Activated CD4-positive, alpha-beta T cell treated with anti-CD3 and anti-CD28 coated beads, Interleukin-2, Interleukin-6, amounts not matched to agents 100 ng/mL and 50 ng/mL, durations not matched to agents 16 hours and 8 hours (primary cell): ENCODE measurements at places on chromosomes 1 and 21.
A peak's percentile ranks its signal among the peaks of the same experiment; 100 is the strongest.

DNA sequence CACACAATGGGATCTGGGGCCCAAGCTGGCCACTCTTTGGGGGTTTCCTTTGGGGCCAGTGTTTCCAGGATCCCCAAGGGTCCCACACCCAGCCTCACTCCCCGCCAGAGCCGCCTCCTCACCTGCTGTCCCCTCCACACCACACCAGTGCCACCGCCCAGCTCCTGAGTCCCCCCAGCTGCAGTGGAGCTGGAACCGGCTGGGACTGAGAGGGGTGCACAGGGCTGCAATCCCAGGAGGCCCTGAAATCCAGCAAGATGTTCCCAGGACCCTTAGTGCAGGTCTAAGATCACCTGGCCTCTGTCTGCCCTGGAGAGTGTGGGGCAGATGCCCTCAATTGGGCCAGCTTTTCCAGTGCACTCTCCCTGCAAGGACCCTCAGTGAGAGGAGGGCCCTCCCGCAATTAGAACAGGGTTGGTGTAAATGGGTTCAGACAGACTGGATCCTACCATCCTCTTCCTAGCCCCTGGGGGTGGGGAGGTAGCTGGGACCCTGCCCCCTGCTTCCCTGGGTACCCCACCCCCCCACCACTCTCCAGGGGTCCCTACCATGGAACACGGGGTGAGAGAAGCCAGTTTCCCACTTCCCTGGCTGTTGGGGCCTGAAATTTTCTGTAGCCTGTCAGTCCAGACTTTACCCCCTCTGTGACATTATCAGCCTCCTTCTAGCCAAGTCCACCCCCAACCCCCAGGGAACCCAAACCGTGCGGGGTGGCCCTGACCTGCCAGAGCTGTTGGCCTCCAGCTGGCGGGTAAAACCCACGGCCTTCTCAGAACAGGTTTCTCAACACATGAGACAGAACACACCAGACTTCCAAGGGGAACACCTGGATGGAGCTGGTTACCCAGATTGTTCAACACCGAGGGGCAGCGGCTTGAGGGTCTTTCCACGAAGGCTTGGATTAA is 7.0 kb downstream of the KRTAP10-12 start:
- no peak for DNase-seq

DNA sequence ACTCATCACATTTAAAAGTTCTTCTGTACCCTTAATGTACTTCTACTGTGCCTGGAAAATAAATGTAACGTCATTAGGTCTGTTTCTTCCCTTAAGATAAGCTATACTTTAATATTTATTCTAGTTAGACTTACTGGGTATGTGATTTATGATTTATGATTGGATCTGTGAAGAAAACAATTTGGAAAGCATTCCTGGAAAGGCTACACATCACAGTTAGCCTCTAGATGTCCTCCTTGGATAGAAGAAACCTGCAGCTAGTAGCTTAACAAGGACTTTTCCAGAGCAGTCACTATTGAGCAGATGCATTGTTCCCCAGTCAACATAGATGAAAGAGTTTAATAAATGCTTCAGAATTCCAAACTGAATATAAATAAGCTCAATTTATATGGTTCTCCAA is 22.2 kb upstream of the ABL2 start:
- no peak for DNase-seq

GRCh38 chr1:59814901-59815825 is at the start of gene HOOK1:
TSS of gene HOOK1 (plus strand) at chr1:59814949. CDS start at chr1:59815118, 169 bp downstream.
- peak; percentile 0 for DNase-seq

- no peak for DNase-seq
Observed at GRCh38 chr1:7432102-7432899, 338.8 kb upstream of the VAMP3 start.

- DNase-seq, result no peak
Observed at GRCh38 chr1:53708687-53709086, 30.3 kb downstream of the GLIS1 start.

DNA sequence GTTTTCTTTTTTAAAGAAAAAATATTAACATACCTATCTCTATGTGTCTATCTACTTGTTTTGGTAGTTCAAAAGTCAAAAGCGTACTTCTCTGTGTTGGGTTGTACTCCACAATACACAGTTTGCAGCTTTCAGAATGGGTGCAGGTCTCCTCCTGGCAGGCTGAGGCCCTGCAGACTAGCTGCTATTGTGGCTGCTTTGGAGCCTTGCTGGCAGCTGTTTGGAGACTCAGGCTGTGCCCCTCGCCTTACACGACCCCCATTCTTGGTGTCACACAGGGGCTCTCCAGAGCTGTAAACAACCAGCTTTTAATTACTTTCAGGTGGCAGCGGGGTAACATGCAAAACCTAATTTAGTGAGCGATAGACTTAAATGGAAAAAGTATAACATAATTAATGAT is 160.4 kb downstream of the DSCAM start:
- DNase-seq, result no peak

- no peak for DNase-seq
Observed at GRCh38 chr1:17669866-17670451, 85.2 kb upstream of the ACTL8 start.

- DNase-seq, result peak; percentile 9
Observed at GRCh38 chr1:103461161-103462105, 64.1 kb upstream of the RNPC3 start.

DNA sequence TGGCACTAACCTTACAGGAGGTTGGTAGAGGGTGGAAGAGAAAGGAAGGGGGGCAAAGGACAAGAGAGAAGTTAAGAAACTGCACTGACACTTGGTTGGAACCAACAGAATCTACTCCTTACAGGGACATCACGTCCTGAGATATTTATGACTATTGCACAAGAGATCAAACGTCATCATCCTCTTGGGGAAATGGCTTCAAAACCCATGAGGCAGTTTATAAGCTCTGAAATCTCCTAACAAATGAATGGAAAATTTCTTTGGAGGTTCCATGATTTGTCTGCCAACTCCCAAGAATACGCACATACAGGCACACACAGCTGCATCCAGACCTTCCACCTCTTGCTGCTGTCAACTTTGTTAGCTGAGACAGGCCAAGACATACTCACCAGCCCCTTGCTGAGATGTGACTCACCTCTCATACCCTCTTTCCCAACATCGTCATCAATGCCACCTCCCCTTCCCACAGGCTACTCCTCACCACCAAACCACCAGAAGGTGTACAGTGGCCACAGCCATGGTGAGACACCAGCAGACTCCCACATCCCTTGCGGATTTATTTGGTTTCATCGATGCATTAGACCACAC is 135.5 kb downstream of the SETD4 start:
- peak; percentile 5 for DNase-seq

DNA sequence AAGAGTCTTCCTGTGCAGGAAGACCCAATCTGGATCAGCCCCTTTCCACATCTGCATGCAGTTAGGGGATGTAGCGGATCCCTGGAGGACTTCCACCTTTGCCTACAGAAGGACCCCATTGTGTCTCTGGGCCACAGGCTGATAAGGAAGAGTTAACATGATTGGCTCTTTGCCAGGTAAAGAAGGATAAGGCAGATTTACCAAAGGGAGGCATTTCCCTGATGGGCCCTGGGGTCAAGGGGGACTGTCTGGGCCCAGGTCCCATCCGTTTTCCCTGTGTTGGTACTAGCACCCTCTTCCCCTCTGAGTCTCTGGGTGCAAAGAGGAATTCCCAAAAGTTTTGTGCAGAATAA is 29.1 kb downstream of the SLC26A9 start:
- DNase-seq, result no peak

GRCh38 chr1:200238311-200238710 is 171.5 kb downstream of the ZNF281 start:
- DNase-seq, result no peak

DNA sequence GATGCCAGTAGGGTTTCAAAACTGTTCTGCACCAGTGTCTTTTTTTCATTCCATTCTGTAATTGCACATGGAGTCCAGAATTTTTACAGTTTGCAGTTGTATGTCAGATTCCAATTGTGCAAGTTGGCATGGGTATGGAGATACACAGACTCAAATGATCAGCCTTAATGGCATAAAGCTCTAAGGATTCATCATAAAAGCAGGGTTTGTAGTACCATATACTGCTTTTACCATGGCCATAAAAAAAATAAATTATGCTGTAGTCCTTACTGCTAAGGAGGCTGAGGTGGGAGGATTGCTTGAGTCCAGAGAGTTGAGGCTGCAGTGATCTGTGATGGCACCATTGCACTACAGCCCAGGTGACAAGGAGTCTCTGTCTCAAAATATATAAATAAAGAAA is 10.3 kb downstream of the MTARC1 start:
- DNase-seq, result no peak

- DNase-seq, result no peak
Observed at GRCh38 chr1:6082430-6082971, 36.8 kb downstream of the KCNAB2 start.

DNA sequence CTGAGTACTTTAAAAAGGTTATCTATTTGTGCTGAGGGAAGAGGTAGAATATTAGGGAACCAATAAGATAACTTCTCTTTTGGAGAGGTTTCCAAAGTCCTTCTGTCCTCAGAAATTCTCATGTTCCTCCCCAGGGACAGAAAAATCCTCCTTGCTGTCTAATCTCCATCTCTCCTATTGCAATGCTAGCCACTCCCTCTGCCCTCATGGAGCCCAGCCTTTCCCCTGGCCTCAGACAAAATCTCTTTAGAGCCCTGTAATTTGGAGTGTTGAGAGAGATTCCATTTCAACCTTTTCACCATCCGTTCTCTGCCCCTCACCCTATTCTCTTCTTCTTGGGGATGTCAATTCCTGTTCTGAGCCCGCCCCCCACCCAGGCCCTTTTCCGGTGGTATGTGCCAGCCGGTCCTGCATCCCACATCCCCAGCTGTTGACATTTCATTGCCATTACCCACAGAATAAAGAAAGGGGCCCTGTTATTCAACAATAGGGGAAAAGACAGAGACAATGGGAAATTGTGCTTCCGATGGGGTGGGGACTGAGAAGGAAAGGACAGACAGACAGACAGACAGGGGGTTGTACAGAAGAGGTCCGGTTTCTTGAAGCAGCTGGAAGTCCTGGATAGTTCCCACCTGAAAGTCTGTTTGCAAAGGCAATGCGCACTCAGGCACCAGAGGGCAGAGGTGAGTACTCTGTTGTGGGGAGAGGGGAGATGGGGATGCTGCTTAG is at the start of gene HAPLN2:
Gene HAPLN2, plus strand, starts transcription at position 563 of the 729 bp plus-strand sequence. CDS start 4,076 bp downstream, outside the sequence.
- peak; percentile 29 for DNase-seq

GRCh38 chr1:6967431-6968111 is 182.3 kb downstream of the CAMTA1 start:
- DNase-seq, result no peak

DNA sequence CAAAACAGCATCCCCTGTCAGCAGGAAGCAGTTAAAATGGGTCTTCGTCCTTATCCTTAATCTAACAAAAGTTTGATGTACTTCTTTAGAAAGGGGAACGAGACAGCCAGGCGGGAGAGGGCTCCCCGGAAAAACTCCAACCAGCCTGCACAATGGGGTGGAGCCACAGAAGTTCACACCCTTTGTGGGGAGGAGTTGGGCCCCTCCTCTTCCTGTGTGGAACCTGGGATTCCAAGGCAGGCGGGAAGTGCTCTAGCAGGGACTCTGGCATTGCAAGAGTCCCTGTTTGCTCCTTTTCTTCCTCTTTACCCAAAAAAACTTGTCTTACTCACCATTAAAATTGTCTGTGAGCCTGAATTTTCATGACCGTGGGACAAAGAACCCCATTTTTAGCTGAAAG is 47.7 kb downstream of the FCRL5 start:
- DNase-seq, result no peak

DNA sequence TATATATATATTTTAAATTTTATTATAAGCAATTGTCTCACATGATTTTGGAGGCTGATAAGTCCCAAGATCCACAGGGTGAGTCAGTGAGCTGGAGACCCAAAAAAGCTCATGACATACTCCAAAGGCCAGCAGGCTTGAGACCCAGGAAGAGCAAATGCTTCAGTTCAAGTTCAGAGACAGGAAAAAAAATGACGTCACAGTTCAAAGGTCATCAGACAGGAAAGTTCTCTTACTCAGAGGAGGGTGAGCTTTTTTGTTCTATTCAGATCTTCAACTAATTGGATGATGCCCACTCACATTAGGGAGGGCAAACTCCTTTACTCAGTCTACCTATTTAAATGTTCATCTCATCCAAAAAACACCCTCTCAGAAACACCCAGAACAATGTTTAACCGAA is 18.2 kb downstream of the RXRG start:
- DNase-seq, result no peak

GRCh38 chr1:11499601-11500331 is 20.8 kb downstream of the DISP3 start:
- no peak for DNase-seq

- DNase-seq, result no peak
Observed at GRCh38 chr1:84665703-84666317, 24.5 kb downstream of the SSX2IP start.

GRCh38 chr21:36509973-36510664 is 30.2 kb upstream of the CLDN14 start:
- DNase-seq, result no peak

GRCh38 chr1:24195874-24196273 is 8.8 kb upstream of the IFNLR1 start:
- DNase-seq, result no peak

GRCh38 chr1:185376288-185376687 is 59.2 kb upstream of the IVNS1ABP start:
- DNase-seq, result no peak

DNA sequence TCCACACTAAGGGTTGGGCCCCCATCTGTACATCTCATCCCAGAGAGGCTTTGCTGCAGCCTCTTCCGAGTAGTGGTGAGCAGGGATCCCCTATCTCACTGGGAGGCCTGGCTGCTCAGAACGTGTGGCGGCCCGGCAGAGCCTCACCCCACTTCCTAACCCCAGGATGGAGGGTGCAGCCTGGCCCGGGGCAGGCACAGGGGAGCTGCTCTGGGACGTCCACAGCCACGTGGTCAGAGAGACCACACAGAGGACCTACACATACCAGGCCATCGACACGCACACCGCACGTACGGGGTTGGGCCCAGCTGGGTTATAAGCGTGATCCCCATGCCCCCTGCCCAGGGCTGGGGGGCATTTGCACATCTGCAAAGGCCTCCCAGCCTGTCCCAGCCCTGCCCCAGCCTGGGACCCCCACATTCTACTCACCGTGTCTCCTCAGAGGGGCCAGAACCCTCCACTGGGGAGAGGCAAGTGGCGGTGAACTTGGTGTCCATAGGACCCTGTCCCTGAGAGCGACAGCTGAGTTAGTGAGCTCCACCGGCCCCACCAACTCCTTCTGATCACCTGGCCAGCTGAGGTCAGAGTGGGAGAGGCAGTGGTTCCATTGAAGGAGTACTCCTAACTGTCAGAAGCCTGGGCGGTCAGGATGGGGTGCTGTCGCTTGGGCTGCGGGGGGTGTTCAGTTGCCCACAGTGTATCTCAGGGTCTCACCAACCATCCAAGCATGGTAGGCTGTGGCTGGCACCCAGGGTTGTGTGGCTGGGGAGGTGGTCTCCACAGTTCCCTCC is 41.2 kb downstream of the TRIM11 start:
- no peak for DNase-seq

GRCh38 chr1:110380672-110381283 is 10.0 kb downstream of the SLC16A4 start:
- no peak for DNase-seq

DNA sequence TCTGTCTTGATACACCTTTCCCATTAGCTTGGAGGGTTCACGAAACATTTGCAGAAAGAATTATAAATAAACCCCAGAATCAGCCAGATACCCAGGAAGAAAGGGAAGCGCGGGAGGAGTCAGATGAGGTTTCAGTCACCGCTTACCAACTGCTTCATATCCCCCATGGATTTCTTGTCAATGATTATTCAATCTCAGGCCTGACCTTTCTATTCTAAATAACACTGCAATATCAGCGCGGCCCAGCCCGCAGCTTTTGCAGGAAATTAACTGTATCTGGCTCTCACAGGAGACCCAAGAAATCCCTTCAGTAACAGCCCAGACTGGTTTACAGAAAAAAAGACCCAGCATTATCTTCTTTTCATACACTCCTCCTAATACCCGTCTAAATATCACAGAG is 308.6 kb downstream of the PBX1 start:
- DNase-seq, result no peak

GRCh38 chr1:22056936-22057335 is 4.4 kb downstream of the CDC42 start:
- DNase-seq, result no peak
